Eye (tissue), 1 donor: ENCODE measurements at places on chromosomes 4 and X.

DNA sequence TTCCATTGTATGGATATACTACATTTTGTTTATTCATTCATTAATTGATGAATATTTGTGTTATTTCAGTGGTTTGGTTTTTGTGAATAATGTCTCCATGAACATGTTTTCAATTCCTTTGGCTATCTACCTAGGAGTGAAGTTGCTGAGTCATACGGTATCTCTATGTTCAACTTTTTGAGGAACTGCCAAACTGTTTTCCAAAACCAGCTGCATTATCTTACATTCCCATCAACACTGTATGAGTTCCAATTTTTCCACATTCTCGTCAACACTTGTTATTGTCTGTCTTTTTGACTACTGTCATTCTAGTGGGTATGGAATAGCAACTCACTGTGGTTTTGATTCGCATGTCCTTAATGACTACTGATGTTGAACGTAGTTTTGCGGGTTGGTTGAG is 388.6 kb upstream of the MAGEB2 start:
- DNase-seq, result no peak

GRCh38 chr4:54898656-54899340 is 226.6 kb downstream of the KDR start:
- no peak for DNase-seq

DNA sequence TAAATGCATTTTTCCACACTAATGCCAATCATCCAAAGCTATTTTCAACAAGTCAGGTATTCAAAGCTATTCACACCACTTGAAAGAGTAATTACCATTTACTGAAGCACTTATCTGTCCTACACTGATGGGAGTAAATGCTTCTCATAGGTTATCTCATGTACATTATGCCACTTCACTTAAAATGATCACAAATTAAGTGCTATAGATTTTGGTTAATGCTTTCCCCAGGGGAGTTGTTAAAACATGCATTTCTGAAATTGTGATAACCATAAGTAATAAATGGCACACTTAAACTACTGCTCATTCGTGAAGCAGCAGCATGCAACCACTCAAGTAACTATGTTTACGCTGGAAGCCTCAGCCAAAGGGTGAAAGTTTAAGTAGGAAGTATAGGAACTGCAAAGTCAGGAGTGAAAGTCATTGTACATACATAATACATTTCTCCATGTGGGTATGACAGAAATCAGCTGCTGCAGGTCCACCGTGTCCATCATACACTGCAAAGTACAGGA is 6.6 kb downstream of the PPM1K start:
- DNase-seq, result no peak

DNA sequence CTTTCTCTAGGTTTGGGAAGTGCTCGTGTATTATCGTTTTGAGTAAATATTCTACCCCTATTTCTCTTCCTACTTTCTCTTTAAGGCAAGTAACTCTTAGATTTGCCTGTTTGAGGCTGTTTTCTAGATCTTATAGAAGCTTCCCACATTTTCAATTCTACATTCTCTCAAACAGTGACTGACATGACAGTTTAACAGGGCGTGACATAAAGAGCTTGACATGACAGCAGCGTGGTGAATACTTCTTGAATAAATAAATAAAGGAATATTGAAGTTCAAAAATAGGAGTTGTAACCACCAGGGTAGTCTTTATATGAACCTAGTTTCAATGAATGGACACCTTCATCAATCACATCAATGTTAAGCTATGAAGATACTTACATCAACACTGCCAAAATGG is 162.0 kb downstream of the TRAM1L1 start:
- DNase-seq, result no peak

DNA sequence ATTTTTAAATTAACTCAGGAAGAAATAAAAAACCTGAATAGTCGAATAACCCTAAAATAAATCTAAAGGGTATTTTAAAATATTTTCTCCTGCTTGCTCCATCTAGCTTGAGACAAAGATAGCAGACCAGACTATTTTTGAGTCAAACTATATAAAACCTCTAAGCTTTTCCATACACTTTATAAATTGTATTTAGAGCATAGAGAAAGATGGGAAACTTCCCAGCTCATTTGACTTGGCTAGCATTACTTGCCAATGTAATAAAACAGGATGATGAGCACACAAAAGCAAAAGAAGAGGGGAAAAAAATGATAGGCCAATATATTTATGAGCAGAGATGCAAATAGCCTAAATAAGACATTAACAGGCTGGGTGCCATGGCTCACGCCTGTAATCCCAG is 117.1 kb downstream of the ANAPC4 start:
- no peak for DNase-seq

DNA sequence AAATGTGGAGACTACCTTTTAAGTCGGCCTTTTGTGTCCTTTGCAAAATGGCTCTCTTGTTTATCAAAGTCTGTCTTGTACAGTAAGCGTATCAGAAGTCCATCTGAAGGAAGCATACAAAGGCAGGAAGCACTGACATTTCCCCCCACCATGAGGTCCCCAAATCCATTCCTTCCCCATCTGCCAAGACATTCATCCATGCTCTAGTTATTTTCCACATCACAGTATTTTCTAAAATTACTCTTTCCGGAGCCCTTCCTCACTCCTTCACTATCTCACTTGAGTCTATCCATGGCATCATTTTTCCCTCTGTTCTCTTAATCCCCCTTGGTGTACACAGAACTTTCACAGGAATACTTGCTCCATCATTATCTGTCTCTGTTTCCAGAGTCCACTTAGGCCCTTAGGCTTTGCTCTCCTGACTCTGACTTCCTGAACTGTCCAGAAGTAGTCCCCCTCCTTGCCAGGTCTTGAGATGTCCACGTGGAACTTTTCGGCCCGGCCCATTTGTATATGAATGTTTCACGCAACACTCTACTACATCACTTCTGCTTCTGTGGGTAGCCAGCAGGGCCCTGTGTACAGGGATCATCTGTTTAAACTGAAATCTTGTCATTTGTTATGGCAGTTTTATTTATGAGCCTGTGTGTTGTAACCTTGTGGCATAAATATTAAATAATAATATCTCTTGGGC is 2.1 kb downstream of the SEL1L3 start:
- peak; percentile 15 for DNase-seq

- no peak for DNase-seq
These were observed 723 bp downstream of the TMEM192 start for GRCh38 chr4:165111906-165112367.

GRCh38 chrX:100880368-100880767 is 6.2 kb upstream of the NOX1 start:
- no peak for DNase-seq

DNA sequence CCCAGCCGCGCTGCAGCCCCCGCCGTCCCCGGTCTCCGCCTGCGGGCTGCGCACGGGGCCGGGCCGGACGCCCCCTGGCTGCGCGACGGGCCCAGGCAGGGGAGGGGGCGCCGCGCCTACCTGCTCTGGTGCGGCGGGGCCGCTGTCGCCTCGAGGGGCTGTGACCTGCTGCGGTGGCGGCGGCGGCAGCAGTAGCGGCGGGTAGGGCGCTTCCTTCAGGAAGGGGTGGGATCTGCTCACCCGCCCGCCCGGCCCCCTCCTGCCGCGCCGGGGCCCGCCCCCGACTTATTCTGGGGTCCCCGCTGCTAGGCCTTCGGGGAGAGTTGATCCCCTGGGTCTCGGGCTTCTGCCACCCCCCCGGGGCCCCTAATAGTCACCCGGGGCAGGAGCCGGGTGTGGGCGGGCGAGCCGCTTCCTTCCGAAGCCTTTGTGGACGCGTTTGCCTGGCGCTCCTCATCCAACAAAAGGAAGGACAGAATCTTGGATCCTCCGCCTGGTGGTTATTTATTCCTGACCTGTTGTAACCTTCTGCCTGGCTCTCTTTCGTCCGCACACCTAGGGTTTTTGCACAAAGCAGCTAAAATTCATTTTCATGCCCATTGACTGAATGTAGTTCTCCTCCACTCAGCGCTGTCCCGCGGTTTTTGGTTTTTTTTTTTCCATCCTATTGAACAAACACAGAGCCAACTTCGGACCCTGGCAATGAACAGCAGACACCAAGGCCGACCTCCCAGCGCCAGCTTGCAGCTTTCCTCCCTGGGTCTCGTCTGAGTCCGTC is at the start of gene TMEM150C:
Gene TMEM150C (minus strand): TSS at position 203 of the 778 bp plus-strand sequence. CDS start 57,331 bp downstream, outside the sequence.
- DNase-seq, result peak; percentile 79

GRCh38 chr4:175326796-175327195 is 408.6 kb downstream of the ADAM29 start:
- no peak for DNase-seq

GRCh38 chr4:125244848-125245450 is 69.8 kb upstream of the FAT4 start:
- DNase-seq, result peak; percentile 60

GRCh38 chr4:78525559-78525958 is 26.0 kb upstream of the ANXA3 start:
- no peak for DNase-seq
